ENCODE measurements at places on chromosomes 6 and 20. TPM values are rescaled to one million over a fixed set of nuclear protein-coding genes. Genes with fewer than 3 reads are reported as not detected.

Gene C2
- total RNA-seq: 1.3 TPM

Gene KHDRBS2
- total RNA-seq: not detected

Gene SESN1
- 23.4 TPM for total RNA-seq

DNA sequence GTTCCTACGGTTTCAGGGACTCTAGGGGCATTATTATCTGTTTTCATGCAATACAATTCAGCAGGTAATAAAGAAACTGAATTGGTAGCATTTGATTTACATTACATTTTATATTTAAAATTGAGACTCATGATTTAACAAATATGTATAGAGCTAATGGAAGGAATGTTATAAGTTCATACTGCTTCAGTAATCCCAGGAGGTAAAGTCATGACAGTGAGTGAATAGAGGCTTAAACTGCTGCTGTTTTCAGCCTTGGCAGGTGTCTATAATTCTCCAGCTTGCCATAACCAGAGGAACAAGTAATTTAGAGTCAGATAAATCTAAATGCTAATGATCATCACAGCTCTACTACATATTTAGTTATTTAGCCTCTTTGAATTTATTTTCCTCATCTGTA, 360.8 kb upstream of the MANEA start:
- no peaks in the 10 kb centered on the region for H3K4me1 ChIP-seq
- DNase-seq: no peak
- H3K4me3 ChIP-seq: no peak overlapping the region
- H3K27ac ChIP-seq: no peak overlapping the region
- no peaks in the 10 kb centered on the region for H3K27me3 ChIP-seq

Gene FABP7
- not detected for total RNA-seq

DNA sequence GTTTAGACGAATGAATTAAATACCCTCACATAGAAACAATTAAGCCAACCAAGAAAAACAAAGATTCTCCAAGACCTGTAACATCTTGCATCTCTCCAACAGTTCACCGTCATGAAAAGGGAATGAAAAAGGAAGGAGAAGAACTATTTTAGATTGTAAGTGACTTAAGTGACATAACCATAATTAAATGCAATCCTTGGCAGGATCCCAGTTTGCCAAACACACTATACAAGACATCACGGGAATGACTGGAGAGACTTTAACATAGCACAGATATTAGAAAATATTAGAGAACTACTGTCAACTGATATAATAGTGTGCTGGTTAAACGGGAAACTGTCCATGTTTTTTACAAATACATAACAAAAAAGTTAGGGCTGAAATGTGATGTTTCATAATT, 22.2 kb downstream of the EPB41L2 start:
- DNase-seq: no peak
- no peaks in the 10 kb centered on the region for H3K4me1 ChIP-seq
- no peaks in the 10 kb centered on the region for H3K36me3 ChIP-seq
- H3K4me3 ChIP-seq: no peak overlapping the region
- H3K27me3 ChIP-seq: no peaks in the 10 kb centered on the region

DNA sequence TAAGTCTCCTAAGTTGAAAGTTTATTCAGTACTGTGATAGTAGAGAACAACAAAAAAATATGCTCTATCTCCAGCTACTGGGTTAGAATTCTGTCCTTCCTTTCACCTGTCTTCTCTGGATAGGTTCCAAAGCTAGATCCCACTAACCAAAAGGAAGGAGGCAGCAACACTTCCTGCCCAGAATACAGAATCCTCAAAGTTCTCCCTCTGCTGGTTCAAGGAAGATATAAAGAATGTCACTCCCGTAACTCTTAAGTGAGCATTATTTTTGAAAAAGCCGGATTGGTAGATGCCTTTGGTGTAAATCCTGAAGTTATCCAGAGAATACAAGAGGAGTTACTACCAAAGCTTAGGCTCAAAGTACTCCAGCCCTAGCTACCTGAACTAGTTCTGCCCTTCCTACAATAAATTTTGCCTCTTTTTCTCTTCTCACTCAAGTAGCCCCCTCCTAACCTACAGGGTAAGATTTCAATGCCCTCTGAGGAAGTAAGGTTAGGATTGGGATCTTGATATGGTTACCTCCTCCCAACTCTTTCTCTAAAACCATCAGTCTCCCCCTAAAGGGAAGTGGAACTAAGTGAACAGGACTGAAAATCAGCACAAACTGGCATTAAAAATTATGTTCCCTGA, 26.0 kb upstream of the CRIP3 start:
- DNase-seq: peak; percentile 13
- H3K4me1 ChIP-seq: peaks cover 18% of the 10 kb centered on the region
- H3K4me3 ChIP-seq: no peak overlapping the region
- no peaks in the 10 kb centered on the region for H3K27me3 ChIP-seq
- H3K27ac ChIP-seq: peak overlapping the region; percentile 9

DNA sequence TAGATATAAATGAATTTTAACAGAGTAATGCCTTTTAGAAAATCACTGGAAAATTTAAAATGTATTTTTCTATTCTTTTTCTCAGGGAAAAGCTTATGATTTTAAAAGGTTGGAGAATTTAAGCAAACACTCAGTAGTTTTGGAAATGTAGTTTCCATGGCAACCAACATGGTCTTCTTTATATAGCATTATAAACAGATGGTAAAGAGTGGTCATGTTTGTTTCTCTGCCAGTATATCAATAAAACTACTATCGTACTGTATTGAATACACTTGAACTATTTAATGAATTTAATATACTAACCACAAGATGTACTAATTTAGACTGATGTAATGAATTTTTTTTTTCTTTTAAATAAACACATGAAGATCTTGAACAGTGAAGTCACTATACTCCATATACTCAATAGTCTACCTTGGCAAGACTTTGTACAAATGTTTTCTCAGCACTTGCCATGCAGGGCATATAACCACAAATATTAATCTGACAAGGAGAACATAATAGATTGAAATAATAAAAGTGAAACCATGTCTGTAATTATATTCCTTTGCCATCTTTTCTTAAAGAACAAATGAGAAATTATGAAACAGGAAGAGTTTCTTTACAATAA, 105.5 kb downstream of the PDSS2 start:
- no peak for DNase-seq
- H3K27me3 ChIP-seq: no peaks in the 10 kb centered on the region
- H3K4me3 ChIP-seq: no peak overlapping the region

- peak; percentile 85 for DNase-seq
- H3K27ac ChIP-seq: peak overlapping the region; percentile 57
- no peak overlapping the region for H3K4me3 ChIP-seq
- H3K36me3 ChIP-seq: no peaks in the 10 kb centered on the region
These were observed 116.0 kb upstream of the CITED2 start for GRCh38 chr6:139490482-139490881.

- no peaks in the 10 kb centered on the region for H3K4me1 ChIP-seq
- H3K27ac ChIP-seq: no peak overlapping the region
- DNase-seq: no peak
- H3K27me3 ChIP-seq: no peaks in the 10 kb centered on the region
- no peak overlapping the region for H3K4me3 ChIP-seq
- no peaks in the 10 kb centered on the region for H3K36me3 ChIP-seq
These were observed 78.5 kb downstream of the SYNDIG1 start for GRCh38 chr20:24547967-24548366.

- H3K36me3 ChIP-seq: no peaks in the 10 kb centered on the region
- H3K4me1 ChIP-seq: no peaks in the 10 kb centered on the region
- no peaks in the 10 kb centered on the region for H3K27me3 ChIP-seq
- DNase-seq: no peak
- no peak overlapping the region for H3K27ac ChIP-seq
- H3K4me3 ChIP-seq: no peak overlapping the region
These were observed 213.1 kb downstream of the ATXN1 start for GRCh38 chr6:16548121-16548520.

GRCh38 chr6:128158496-128158895, 257.6 kb upstream of the THEMIS start:
- H3K36me3 ChIP-seq: no peaks in the 10 kb centered on the region
- H3K4me3 ChIP-seq: no peak overlapping the region
- no peak for DNase-seq
- H3K27me3 ChIP-seq: no peaks in the 10 kb centered on the region
- H3K4me1 ChIP-seq: no peaks in the 10 kb centered on the region

DNA sequence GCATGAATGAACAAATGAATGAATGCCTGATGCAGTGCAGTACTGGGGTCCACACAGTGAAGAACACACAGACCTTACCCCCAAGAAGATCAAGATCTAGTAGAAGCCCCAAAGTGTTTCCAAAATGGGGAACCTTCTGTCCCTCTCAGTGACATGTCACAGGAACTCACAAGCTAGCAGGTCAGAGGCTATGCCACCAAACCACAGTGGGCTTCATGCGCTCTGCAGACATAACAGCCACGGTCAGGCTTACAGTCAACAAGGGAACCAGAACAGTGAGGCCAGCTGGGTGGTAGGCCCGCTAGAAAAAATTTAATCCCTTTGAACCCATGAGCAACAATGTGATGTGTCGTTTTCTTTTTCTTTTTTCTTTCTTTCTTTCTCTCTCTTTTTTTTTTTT, 20.2 kb upstream of the ARFGEF2 start:
- DNase-seq: no peak
- peaks cover 9% of the 10 kb centered on the region for H3K4me1 ChIP-seq
- no peak overlapping the region for H3K27ac ChIP-seq
- H3K4me3 ChIP-seq: no peak overlapping the region
- no peaks in the 10 kb centered on the region for H3K27me3 ChIP-seq

DNA sequence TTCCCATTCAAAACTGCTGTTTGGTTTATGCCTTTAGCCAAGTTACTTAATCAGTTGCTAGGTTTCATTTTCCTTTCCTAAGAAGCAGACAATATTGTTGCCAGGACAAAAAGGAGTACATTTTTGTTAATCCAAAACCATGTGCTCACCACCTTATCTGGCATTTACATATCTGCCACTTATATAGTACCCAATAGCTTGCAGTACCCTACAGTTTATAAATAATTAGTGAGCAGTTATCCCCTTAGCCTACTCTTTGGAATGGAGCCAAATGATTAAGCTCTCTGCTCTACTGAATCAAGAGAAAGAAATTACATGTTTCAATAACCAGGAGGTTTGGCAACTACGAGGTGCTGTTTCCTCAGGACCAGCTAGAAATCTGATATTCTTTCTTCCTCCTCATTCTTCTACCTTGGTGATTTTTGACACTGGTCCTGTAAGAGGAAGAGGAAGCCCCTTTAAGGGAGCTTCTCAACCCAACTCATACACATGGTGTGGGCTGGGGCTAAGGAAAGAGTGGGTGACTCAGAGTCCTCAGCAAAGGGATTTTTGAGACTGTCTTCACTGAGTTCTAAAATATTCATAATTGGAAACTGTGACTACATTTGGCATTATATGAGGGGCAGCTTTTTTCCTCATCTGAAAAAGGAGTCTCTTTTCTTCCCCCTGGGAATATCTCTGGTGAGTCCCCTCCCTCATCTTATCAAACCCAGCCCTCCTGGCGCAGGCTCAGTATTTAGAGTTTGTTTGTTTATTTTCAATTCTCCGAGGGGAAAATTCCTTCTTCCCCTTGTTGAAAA, 1.5 kb downstream of the ZNFX1 start:
- DNase-seq: peak; percentile 34
- H3K4me3 ChIP-seq: no peak overlapping the region
- peaks cover 13% of the 10 kb centered on the region for H3K36me3 ChIP-seq
